ELF-1 (cell line): ENCODE measurements at places on chromosomes 5 and 9.

DNA sequence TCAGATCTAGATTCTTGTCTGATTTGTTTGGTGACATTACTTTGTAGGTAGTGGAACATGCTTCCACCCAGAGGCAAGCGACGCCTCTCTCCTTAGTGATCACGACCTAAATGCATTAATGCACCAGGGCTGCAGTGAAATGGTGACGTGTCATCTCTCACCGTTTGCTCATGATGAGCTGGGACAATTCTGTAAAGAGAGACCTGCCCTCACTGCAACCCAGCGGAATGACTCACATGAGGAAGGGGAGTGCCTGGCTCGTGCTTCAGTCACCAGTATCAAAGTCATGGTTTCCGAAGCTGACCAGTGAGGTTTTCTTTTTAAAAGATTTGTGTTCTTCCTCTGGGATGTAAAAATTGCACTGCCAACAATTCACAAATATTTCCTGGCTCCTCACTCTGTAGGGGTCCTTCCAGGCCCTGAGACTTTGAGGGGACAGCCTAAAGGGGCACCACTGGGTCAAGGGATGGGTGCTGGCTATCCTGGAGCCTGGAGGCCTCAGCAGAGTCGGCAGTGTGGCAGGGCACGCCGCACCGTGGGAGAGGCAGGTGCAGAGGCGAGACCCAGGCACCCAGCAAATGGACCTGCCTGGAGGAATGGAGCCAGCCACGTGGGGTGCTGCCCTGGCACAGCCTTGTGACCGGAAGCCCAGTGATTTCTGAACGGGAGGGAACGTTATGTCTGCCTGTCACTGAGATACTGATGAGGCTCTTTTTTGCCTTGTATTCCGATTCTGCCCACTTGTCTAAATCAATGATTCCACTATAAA is 17.3 kb downstream of the QSOX2 start:
- DNase-seq, result no peak

GRCh38 chr5:77971776-77972468 is 195.8 kb upstream of the TBCA start:
- no peak for DNase-seq

- no peak for DNase-seq
These were observed 19.0 kb downstream of the TRIM7 start for GRCh38 chr5:181186022-181186421.

DNA sequence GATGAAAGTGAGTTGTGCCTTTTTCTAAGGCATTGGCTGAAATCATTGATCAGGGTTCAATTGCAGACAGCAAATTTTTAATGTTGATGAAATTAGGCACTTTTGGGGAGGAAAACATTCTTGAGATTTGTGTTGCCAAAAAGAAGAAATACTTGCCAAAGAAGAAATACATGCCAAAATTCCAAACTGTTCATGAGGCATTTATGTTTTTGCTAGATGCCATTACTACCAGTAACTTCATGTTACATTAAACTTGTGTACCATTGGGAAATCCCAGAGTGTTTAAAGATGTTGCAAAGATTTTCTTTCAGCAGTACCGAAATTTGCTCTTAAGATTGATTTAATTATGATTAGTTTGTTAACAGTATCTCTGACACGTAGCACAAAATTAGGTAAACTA is 7.0 kb downstream of the XRCC4 start:
- DNase-seq, result no peak

- peak; percentile 57 for DNase-seq
These were observed 62.9 kb upstream of the PPARGC1B start for GRCh38 chr5:149667084-149667828.

DNA sequence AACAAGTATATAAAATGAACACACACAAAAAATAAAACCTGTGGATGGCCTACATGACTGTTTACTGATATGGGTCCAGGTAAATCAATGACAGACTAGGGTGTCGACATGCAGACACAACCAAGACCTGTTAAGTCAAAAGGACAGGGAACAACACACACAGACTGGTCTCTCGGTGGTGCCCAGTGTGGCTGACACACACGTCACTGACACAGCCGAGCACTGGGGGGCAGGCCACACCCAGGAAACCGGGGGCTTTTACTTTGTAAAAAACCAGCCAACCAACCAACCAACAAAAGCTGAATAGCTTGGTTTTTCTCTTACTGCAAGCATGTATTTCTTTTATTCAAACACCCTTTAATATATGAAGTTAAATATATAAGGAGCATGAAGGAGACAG is 5.0 kb downstream of the FAM163B start:
- no peak for DNase-seq

DNA sequence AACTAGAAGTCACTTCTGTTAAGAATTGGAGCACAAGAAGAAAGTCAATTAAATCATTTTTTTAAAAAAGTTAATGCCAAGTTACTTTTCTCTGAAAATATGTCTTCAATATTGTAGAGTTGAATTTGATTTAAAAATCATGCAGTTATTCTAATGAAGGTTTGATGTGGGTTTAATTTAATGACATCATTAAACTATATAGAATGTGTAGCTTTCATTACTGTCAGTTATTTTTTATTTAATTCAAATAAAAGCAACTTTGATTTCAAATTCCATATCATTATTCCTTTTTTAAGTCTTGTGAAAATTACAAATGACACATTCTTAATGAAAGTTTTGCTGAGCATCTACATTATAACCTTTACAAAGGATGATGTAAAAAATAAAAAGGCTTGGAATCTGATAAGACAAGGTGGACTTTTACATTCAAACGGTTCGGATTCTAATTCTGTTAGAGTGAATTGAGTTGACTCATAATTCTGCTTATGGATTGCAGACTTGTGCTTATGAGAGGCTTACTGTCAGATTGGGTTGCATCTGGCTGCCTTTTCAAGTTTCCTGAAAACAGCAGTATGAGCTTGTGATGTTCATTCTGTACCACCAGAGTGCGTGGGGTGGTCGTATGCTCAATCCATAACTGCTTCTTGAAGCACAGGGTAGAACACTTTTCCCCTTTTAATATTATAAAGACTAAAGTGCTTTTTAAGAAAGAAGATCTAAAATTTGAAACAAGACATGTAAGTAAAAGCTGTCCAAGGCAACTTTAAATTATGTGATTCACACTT is 253.0 kb upstream of the ARRDC3 start:
- DNase-seq, result no peak

DNA sequence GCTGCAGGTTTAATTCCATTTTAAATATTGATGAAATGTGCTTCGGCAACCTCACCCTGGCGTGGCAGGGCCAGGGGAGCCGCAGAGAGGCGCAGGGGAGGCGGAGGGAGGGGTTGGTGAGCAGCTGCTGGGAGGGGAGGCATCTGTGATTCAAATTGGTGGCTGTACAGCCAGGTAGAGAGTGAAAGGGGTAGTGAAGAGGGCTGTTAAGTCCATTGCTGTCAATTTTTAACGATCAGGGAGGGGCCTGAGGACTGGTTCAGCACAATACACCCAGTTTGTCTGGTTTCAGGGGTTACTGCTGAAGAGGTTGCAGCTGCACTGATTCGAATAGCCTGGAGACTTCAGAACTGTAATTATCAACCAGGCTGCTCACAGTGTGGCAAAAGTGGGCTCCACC is 31.3 kb downstream of the LHX6 start:
- DNase-seq, result peak; percentile 35

GRCh38 chr9:127549751-127550150 is 62.3 kb upstream of the STXBP1 start:
- no peak for DNase-seq

DNA sequence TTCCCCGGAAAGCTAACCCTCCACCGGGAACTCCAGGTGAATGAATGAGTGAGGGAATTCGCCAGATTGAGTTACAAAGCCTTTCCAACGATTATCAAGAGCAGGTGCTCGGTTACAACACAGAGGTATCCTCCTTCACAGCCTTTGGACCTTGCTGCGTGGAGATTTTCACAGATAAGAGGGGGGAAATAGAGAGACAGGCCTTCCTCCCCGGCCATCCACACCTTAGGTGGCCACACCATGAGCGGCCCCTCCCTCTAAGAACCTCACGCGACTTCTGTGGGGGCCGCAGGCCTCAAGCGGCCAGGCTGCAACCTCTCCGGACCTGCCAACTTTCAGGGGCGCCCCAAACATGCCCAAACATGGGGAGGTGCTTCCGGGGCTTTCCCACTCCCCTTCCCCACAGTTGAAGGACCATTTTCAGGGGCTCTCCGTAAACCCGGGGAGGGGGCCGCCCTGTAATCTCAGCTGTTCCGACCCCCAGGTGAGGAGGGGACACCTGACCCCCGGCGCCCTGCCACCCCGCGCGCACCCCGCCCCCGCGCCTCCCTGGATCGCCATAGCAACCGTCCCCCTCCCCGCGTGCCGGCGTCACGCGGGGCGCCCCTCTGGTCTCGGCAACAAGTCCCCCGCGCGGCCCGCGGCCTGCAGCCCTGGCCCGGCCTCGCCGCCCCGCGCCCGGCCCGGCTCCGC is 603 bp downstream of the DENND1A start:
- DNase-seq, result no peak

DNA sequence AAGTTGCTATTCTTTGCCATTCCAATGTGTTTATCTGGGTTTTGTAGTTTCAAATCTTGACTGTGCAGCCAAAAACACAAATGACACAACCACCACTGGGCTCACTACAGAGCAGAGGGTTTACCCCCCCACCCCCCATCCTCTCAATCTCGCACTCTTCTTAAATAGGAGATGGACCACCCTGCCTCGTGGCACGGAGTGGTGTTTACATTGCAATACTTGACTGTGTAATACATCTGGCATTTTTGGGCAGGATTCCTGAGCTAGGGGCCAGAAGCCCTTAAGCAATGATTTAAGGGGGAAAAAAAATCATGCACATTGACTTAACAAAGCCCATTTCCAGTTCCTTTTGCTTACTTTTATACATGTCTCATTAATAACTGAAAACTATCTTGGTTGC is 19.0 kb downstream of the PTCH1 start:
- DNase-seq, result no peak

DNA sequence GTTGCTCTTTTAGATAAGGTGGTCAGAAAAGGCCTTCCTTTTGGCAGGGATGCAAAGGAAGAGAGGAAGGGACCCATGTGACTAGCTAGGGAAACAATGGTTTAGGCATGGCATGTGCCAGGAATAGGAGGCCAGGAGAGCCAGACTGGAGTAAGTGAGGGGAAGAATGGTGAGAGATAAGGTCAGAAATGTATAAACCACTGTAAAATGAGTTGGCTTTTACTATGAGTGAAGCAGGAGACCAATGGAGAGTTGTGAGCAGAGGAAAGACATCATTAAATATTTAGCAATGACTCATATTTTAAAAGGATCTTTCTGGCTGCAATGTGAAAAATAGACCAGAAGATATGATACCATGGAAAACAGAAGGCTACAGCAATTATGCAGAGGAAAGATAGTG is 50.9 kb downstream of the AP3B1 start:
- DNase-seq, result no peak

GRCh38 chr5:151734064-151734408 is 24.4 kb downstream of the ATOX1 start:
- DNase-seq, result no peak

DNA sequence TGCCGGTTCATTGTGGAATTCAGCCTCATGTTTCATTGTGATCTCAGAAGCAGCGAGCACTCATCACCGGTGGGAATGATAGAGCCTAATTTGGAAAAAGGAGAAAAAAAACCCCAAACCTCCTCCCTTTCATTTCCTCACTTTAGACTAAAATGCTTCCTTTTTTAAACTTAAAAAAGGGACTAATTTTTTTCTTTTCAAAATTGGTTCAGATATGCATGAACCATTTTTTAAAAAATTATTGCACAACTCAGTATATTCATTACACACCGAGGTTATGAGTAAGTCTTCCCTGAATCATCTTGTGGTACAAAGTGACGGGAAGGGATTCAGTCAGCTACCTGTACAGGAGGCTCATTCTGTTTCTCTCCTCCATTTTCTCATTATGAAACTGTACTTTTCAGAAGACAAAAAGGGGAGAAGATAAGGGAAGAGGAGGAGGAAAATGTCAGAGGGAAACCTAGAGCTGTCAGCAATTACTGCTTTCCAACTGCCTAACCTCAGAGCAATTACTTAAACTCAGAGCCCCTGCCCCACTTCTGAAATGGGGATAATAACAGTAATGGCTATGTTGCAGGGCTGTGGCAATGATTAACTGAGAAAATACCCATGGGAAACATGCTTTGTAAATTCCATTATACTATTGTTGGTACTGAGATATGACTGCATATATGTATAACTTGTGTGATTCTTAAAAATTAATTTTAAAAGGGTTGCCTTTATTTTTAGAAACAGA is 24.0 kb downstream of the GALNT10 start:
- no peak for DNase-seq

GRCh38 chr9:74887041-74887980 is at the start of gene TRPM6:
Gene TRPM6 (minus strand): TSS chr9:74887921. CDS start chr9:74887856, 65 bp downstream.
- peak; percentile 71 for DNase-seq

GRCh38 chr9:129704807-129705206 is 39.4 kb downstream of the PRRX2 start:
- no peak for DNase-seq

DNA sequence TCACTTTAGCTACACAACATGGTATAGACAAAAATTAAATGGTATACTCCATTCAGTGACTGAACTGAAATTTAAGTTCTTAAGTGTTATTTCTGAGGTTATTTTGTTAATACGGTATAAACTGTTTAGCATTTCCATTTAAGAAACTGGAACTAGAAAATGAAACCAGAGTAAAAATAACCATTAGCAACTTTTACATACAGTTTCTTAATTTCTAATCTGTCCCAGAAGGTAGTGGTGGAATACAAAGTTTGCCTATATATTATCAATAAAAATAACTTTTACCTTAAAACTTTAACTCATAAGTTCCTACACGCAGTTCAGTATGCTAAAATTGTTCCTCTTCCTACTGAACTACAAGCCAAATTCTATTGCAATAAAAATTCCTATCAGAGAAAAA is 10.3 kb downstream of the GOLPH3 start:
- DNase-seq, result no peak

DNA sequence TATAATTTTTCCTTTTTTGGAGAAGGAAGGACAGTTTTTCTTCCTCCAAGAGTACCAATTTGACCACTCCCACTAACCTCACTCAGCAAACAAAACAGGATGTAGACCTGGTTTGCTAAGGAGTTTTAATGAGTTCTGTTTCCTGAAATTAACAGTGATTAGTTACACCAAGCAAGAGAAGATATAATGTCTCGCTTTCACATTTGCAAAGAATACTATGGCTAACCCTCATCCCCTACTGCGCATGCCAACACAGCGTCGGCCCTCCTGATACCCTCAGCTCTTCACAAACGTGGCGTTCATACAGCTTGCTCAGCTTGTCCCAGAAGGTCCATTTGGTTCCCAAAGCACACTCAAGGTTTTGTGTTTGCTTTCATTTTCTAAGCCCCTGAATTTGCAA is 41.9 kb upstream of the IPPK start:
- no peak for DNase-seq

GRCh38 chr5:6493681-6494454 is 45.2 kb downstream of the UBE2QL1 start:
- DNase-seq, result no peak

DNA sequence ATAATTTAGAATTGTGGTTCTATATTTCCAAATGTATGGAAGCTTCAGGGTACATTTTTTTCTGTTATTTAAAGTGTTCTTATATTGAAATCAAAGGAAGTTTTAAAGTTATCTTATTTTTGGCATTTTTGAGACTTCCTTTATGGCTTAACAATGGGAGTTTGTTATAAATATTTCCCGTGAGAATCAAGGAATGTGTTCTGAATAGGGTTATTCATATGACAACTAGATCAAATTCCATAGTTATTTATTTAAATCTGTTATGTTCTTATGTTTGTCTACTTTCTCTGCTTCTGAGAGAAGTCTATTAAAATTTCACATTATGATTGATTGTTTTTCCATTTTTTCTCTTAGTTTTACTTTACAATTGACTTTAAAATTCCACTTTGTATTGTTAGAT is 135.1 kb downstream of the ADAMTS16 start:
- no peak for DNase-seq

GRCh38 chr5:44942524-44943001 is 133.8 kb downstream of the MRPS30 start:
- DNase-seq, result no peak

GRCh38 chr5:124797665-124798087 is 51.2 kb upstream of the ZNF608 start:
- DNase-seq, result no peak
